CD8-positive, alpha-beta memory T cell (primary cell): ENCODE measurements at places on chromosomes 4 and X. TPM values are rescaled to one million over a fixed set of nuclear protein-coding genes. Genes with fewer than 3 reads are reported as not detected.

TCP11X2 gene
- not detected for total RNA-seq

DNA sequence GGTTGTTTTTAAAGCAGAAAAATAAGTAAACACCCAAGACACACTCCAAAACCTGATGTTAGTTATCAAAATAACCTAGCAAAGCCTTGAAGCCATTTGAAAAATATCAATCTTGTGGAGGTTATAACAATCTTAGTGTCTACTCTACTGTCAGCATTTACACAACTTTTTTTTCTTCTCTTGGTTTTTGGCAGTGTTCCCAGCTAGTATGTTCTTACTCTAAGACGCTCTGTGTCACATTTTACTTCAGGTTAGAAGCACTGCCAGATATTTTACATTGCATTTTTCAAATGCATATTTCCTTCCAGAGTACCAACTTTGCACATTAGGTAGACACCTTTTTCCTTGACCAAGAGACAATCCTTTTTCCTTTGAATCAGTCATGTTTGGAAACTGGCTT is 114.0 kb upstream of the INPP4B start:
- H3K27ac ChIP-seq: no peak overlapping the region
- no peaks in the 10 kb centered on the region for H3K4me1 ChIP-seq
- no peak for DNase-seq
- H3K27me3 ChIP-seq: no peaks in the 10 kb centered on the region
- H3K4me3 ChIP-seq: no peak overlapping the region

- H3K27ac ChIP-seq: no peak overlapping the region
- H3K27me3 ChIP-seq: no peaks in the 10 kb centered on the region
- DNase-seq: no peak
Observed at GRCh38 chrX:44570522-44570921, 27.9 kb upstream of the FUNDC1 start.

DNA sequence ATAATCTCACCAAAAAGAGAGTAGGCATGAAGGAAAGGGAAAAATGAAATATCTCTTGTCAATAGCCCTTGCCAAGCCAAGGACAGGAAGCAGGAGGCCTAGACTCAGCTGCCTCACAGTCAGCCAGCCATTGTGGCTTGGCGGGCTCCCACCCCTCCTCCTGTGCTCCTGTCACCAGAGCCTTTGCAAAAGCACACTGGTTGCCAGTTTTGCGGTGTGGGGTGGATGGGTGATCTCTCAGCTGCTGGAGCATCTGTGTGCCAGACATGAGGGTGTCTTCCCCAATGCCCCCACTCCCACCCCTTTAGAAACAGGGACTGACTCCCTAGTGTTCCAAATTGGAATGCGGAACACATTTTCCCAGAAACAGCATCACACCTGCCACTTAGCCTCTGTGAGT is 26.1 kb downstream of the ARHGEF6 start:
- H3K4me1 ChIP-seq: peaks cover 35% of the 10 kb centered on the region
- no peaks in the 10 kb centered on the region for H3K36me3 ChIP-seq
- no peak overlapping the region for H3K4me3 ChIP-seq
- no peaks in the 10 kb centered on the region for H3K27me3 ChIP-seq
- DNase-seq: peak; percentile 46
- no peak overlapping the region for H3K27ac ChIP-seq

GRCh38 chrX:2342874-2343273 is 157.9 kb downstream of the DHRSX start:
- DNase-seq: no peak
- H3K4me1 ChIP-seq: no peaks in the 10 kb centered on the region
- H3K36me3 ChIP-seq: no peaks in the 10 kb centered on the region

GRCh38 chrX:131279617-131280016 is 9.5 kb downstream of the IGSF1 start:
- H3K4me1 ChIP-seq: no peaks in the 10 kb centered on the region
- DNase-seq: no peak
- H3K4me3 ChIP-seq: no peak overlapping the region
- no peaks in the 10 kb centered on the region for H3K27me3 ChIP-seq
- no peak overlapping the region for H3K27ac ChIP-seq

GRCh38 chr4:129682586-129682985 is 586.6 kb downstream of the C4orf33 start:
- H3K4me3 ChIP-seq: no peak overlapping the region
- DNase-seq: no peak
- H3K36me3 ChIP-seq: no peaks in the 10 kb centered on the region
- no peak overlapping the region for H3K27ac ChIP-seq
- H3K4me1 ChIP-seq: no peaks in the 10 kb centered on the region
